Vagina (tissue), 2 donors: ENCODE measurements at places on chromosomes 5 and 9. TPM values are rescaled to one million over a fixed set of nuclear protein-coding genes. Genes with fewer than 3 reads are reported as not detected.

GRCh38 chr9:36898431-36899020 is 135.5 kb downstream of the PAX5 start:
- DNase-seq, result no peak

- no peak for DNase-seq
These were observed 40.1 kb downstream of the ALDH1A1 start for GRCh38 chr9:72912476-72913381.

DNA sequence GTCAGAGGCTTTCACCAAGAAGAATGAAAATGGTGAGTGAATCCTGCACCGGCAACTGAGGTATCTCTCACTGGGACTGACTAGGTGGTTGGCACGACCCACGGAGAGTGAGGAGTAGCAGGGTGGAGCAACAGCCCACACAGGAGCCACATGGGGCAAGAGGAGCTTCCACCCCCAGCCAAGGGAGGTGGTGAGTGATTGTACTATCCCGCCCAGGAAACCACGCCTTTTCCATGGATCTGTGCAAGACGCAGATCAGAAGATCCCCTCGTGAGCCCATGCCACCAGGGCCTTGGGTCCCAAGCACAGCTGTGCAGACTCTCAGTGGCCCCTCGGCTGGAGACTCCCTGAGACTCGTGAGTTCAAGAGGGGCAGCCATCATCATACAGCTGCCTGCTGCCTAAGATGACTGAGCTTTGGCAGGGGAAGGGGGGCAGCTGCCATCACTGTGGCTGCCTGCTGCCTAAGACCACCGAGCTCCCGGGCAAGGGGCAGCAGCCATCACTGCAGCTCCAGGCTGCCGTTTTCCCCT is 229.5 kb downstream of the AP3B1 start:
- DNase-seq, result no peak

- DNase-seq, result no peak
These were observed 35.6 kb downstream of the C9 start for GRCh38 chr5:39328731-39329130.

The UGCG gene
- 33.1 TPM for total RNA-seq

The SHLD3 gene
- 2.0 TPM for total RNA-seq

The NTNG2 gene
- total RNA-seq, result 0.98 TPM

GRCh38 chr5:54463713-54464112 is 8.2 kb downstream of the HSPB3 start:
- DNase-seq, result no peak

DNA sequence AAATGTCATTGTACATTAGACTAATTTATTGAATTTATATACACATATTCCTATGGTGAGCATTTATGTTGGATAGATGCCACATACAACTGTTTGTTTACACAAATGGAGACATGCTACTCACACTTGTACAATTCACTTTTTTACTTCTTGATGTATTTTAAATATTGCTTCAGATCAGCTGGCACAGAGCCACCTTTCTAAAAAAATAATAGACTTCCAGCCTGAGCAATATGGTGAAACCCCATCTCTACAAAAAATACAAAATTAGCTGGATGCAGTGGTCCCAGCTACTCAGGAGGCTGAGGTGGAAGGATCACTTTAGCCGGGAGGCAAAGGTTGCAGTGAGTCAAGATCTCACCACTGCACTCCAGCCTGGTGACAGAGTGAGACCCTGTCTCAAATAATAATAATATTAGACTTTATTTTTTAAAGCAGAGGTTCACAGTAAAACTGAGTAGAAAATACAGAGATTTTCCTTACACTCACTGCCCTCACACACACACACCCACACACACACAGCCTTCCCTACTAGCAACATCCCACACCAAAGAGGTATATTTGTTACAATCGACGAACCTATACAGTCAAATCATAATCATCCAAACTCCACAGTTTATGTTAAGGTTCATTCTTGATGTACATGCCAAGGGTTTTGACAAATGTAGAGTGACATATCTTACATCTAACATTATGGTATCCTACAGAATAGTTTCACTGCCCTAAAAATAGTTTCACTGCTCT is 16.5 kb upstream of the ADRB2 start:
- DNase-seq, result no peak

The C9orf50 gene
- total RNA-seq, result not detected

DNA sequence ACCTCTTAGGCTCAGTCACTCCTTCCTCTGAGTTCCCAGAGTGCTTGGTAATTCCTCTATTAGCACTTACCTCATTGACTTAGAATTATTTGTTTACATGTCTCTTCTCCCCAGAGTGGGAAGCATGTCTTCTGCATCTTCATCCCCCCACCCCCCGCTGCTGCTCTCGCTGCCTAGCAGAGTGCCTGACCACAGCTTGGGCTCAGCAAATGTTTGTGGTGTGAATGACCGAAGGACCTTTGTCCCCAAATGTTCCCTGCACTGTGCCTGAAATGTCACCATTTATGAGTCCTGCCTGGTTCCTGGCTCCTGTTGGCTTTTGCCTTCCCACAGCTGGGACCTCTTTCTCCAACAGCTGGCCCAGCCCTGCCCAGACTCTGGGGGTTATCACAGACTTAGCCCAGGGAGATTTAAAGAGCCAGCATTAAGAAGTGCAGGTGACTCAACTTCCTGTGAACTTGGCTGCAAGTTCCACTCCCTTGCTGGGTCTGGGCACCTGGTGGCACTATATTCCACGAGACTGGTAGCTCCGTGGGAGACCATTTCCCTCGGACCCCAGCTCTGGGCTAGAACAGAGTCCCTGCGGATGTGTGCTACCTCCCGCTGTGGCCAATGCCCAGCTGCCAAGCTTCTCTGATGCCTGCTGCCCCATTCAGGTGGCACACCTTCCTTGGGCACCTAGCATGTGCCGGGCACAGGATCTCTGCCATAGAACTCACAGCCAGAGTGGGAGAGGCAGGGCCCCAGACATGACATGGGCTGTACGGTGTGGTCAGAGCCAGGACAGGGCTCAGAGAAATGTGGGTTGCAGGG is 1.8 kb upstream of the HMCN2 start:
- DNase-seq, result no peak

The IL4 gene
- not detected for total RNA-seq

DNA sequence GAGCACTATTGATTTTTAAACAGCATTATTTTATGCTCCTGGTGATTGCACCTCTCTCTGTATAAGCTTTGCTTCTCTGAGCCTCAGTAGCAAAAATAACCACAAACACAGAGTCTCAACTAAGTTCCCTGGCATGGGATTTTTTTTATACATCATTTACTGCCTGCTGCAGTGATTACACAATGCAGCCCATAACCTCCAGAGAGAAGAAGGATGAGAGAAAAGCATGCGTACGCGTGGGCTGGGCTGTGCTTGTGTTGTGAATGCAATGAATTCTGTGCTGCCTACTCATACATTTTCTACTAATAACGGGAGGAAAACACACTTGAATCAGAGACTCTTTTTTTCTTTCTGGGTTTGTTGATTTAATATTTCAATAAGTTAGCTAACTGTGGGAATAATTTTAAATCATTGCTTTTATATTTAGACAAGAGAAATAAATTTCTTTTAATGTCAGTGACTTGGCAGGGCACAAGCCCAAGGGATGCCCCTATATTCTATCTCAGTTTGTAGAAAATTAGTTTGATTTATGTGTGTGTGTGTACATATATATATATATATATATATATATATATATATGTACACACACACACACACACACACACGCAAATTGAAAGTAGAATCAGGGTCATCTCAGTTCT is 351.5 kb downstream of the MED10 start:
- DNase-seq, result no peak

The CCL21 gene
- 174 TPM for total RNA-seq

- no peak for DNase-seq
These were observed 1.3 kb downstream of the ZER1 start for GRCh38 chr9:128770286-128771030.

DNA sequence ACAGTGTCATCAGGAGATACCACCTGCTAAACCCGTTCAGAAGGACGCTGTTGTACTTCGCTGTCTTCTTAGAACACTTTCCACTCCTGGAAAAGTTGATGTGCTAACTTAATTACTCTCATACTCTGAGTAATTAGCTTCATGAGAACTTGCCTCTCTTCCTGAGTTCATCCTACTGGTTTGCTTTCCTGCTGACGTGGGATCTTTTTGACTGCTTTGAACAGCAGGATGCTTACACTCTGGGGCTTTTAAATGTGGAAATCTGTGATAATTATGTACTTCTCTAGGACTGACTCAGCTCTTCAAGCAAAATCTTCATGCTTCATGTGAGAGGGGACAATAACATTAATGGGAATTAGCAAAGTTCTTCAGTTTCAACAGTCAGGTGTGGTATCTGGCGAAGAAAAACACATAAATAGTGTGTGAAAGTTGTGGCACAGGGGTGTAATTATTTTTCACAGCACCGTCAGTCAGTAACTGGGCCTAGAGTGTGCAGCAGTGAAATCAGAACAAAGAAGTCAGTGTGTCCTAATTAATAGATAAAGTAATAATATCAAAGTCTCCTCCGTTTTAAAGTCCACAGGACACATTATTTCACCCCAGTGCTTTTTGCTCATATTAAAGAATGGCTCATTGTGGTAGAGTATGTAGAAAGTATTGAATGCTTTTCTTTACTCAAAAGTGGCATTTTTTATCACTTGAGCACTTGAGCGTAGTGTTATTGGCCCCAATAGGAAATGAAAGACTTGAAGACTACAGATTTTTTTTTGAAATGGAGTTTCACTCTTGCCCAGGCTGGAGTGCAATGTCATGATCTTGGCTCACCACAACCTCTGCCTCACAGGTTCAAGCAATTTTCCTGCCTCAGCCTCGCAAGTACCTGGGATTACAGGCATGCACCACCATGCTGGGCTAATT is 140.9 kb upstream of the DMRT1 start:
- DNase-seq, result no peak
